Amniotic stem cell (primary cell): ENCODE measurements at places on chromosomes 11 and 22.

DNA sequence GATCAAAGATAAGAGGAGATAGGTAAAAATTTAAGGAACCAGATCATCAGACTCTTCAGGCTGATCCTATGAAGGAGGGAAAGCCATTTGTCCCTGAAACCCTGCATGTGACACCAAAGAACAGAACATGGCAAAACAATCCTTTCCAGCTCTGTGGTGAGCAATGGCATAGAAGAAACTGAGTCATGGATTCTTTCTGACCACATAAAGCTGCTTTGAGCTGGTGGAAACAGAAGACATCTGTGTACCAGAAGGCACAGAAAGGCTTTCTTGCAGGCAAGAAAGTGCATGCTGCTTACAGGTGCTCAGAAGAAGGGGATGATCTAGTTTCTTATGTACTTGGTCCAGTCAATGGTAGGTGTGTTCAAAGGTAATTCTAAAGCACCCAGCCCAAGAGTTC, 45.0 kb upstream of the APOA1 start:
- no peak for DNase-seq

GRCh38 chr22:29883775-29884097, 762 bp downstream of the MTMR3 start:
- no peak for DNase-seq

DNA sequence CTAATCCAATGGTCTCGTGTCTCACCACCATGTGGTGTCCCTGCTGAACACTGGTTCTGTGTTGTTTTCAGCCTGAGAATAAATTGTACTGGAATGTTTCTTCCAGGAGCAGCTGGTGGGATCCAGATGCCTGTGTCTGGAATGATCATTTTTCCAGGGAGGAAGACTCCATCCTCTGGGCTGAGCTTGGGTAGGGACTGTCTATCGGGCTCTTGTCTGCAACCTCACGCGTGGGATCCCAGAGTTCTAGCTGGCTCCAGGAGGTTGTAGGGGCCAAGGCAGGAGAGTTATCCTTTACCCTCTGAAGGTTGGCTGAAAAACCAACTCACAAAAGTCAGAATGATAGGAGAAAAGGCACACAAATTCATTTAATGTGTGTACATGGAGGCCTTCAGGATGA, 144.1 kb upstream of the B3GAT1 start:
- no peak for DNase-seq

DNA sequence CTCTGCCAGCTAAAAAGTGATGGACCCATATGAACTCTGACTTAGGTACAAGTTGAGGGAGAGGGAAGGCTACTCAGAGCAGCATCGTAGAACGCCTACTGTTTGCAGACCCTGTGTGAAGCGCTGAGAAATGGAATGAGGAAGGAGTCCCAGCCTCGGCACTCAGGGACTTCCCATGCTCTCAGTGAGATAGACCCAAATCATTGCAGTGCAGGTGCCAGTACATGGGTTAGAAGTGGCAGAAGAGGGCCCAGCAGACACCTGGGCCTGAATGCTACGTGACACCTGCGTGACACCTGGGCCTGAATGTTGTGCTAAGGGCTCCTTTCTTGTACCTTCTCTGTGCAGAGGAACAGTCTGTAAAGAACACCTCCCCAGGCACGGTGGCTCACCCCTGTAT, 2.6 kb upstream of the PDGFB start:
- no peak for DNase-seq

DNA sequence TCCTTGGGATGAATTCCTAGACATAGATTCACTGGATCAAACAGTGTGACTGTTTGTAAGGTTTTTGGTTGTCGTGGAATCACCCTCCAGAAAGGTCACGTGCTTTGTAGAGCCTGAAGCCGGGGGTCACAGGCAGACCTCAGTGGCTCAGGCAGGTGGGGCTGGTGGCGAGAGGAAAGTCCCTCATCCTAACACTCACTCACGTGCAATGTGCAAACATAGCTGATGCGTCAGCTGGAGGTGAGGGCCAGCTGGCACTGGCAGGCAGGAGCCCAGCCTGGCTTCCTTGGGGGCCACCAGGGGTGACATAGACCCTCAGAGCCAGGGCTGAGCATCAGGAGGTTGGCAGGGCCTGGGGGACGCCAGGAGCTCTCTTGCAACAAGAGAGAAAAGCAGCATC, 90.0 kb downstream of the ARHGAP8 start:
- DNase-seq: no peak

- DNase-seq: no peak
Observed at GRCh38 chr11:69199583-69200315, 44.0 kb downstream of the SMIM38 start.

- no peak for DNase-seq
Observed at GRCh38 chr11:20132667-20133039, 27.6 kb downstream of the DBX1 start.

GRCh38 chr11:3767536-3767935, 29.8 kb downstream of the NUP98 start:
- no peak for DNase-seq
